ENCODE measurements at places on chromosomes 2 and 18.
A peak's percentile ranks its signal among the peaks of the same experiment; 100 is the strongest.

GRCh38 chr2:136210455-136210805, 92.5 kb upstream of the CXCR4 start:
- no peak for DNase-seq

- peak; percentile 76 for DNase-seq
Measured at GRCh38 chr2:224584785-224585210, 365 bp downstream of the CUL3 start.

DNA sequence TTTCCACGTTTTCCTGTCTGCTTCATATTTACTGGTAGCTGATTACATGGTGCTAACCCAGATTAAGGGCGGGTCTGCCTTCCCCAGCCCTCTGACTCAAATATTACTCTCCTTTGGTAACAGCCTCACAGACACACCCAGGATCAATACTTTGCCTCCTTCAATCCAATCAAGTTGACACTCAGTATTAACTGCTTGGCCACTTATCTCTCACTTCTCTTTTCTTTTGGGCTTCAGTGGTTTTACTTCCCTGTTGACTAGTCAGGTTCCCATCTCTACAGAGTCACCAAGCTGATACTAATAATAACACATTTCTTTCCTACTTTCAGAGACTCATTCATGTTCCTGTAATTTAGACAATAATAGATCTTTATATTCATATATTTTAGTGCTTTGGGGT, 302.2 kb upstream of the MAP2 start:
- no peak for DNase-seq

GRCh38 chr18:63192126-63192884, 127.3 kb downstream of the BCL2 start:
- DNase-seq = no peak

GRCh38 chr2:26840937-26841610, 6.9 kb upstream of the DPYSL5 start:
- DNase-seq = no peak

GRCh38 chr18:388200-388599, 112.3 kb downstream of the COLEC12 start:
- no peak for DNase-seq

- DNase-seq = no peak
Measured at GRCh38 chr18:28127228-28127627, 49.7 kb downstream of the CDH2 start.
